ENCODE measurements at places on chromosomes 2 and 18.

DNA sequence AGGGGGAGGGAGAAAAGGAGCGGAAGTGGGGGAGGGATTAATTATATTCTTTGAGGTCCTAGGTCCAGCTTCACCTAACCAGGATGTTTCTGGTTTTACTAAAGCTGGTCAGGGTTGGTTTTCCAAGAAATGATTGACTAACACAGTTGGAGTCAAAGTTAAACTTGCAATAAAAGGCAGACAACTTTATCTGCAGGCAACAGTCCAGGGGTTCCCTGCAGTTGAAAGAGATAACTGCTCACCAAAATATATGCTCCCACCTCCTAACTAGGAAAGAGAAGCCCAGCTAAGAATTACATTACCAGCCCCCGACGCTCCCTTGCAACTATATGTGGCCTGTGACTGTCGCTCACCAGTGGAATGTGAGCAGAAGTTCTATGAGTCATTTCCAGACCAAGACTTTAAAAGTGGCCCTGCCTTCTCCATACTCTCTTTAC, 140.0 kb upstream of the PKDCC start:
- DNase-seq: no peak

GRCh38 chr2:56448403-56449001, 264.7 kb downstream of the CCDC85A start:
- DNase-seq: no peak

GRCh38 chr18:13137670-13138419, 80.7 kb upstream of the LDLRAD4 start:
- peak; percentile 100 for DNase-seq

- DNase-seq: no peak
These were observed 223.9 kb downstream of the LDLRAD4 start for GRCh38 chr18:13442451-13442850.

DNA sequence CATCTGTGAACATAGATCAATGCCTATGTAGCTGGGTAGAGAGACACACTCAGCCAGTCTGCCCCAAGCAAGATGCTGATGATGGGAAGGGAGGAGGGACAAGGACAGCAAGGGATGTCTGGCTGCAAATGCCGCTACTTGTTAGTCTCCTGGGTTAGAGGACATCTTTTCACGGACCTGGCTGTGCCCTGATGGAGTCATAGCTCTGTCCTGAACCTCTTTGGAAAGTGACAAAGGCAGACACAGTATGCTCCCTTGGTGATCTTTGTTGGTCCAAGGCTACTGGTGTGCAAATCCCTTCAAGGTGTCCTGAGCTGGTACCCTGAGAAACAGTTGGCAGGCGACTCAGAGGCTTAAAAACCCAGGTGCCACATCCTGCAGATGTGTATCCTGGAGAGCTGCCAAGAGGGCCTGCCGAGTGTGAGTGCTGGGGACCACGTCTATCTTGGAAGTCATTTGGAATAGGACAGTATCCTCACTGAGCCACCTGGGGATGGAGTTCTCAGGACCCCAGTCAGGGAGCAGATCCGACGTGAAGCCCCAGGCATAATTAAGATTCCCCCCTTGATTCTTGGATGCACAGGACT, 10.8 kb downstream of the FOSL2 start:
- no peak for DNase-seq

DNA sequence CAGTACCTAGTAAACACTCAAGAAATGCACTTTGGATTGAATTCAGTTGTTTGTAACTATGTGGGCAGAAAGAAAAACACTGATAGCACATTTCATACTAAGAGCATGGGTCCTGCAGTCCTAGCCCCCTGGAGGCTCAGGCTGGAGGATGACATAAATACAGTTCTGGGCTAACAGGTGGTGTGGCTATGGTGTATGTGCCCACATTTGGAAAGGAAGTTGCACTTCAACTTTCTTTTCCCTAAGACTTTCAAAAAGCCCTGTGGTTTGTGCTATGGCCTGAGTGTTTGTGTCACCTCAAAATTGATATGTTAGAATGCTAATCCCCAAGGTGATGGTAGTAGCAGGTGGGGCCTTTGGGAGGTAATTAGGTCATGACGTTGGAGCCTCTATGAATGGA, 218.2 kb downstream of the CDCA7 start:
- no peak for DNase-seq

DNA sequence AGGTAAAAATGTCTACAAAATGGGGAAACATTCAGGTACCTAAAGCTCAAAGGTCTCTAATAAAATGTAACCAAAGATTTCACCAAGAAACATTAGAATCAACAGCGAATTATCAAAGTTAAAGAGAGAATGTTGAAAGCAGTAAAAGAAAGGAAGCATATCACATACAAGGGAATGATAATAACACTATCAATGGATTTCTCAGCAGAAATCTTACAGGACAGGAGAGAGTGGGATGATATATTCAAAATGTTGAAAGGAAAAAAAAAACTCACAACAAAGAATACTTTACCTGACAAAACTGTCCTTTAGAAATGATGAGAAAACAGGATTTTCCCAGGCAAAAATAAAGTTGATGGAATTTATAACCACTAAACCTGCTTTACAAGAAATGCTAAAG, 591.2 kb upstream of the POU3F3 start:
- DNase-seq: no peak

GRCh38 chr2:238069021-238069709, 8.4 kb downstream of the SCLY start:
- DNase-seq: no peak

- no peak for DNase-seq
These were observed 42.5 kb downstream of the DAPL1 start for GRCh38 chr2:158837645-158838044.

GRCh38 chr2:132804051-132804450, 134.0 kb upstream of the LYPD1 start:
- no peak for DNase-seq

DNA sequence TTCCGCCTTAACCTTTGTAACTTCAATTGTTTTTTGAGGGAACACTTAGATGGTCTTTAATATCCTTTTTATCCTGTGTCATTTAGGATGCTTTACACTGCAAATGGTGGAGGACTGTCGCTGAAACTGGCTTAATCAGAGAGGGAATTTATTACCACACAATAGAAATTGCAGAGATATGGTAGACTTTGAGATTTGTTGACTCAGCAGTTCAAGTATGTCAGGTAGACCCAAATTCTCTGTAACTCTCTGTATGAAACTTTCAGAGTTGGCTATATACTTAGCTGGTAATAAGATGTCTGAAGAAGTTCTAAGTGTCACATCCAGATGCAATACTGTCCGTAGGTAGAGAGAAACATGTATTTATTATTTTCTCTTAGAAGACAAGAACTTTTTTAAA, 100.1 kb downstream of the ZNF804A start:
- DNase-seq: no peak

DNA sequence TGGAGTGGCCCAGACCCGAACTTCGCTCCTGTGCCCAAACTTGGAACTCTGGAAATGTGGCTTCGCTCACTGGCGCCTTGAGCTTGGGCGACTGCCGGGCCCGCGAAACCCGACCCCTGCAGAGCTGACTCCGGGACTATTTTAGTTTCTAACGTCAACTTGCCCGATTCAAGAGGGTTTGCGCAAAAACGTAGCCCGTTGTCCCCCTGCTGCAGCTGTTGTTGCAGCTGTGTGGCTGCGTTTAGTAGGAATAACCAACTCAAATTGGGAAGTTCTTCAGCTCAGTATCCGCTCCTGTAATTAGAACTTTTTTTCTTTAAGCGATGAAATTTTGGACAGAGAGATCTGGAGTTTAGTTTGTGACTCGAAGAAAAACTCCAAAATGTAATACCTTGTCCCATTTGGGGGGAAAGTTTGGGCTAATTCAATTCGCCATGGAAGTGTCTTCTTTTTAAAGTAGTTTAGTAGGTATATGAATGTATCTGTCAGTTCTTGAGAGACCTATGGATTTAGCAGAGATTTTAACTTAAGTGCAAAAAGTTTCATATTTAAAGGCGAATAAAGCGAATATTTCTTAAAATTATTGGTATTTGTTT, 559 bp downstream of the MYL12A start:
- DNase-seq: no peak

- DNase-seq: no peak
These were observed 6.7 kb upstream of the TNFAIP6 start for GRCh38 chr2:151350579-151351195.

DNA sequence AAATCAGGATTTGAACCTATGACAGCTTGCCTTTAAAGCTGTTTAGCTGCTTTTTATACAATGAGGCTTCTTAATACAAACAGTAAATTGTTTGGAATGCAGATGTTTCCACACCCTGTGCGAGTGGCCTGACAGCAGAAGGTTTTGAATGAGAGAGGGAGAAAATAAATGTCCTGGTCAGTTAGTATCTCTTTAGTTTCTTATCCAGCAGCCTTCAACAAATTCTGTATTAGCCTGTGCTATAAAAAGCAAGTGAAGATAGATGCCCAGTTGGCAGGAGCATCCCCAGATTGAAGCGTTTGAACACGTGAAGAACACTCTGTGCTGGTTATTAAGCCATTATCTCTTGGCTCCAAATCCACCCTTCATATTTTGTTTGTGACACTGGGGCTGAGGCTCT, 70.6 kb downstream of the CERS6 start:
- DNase-seq: no peak

GRCh38 chr18:49658823-49659404, 97.1 kb downstream of the LIPG start:
- DNase-seq: no peak

DNA sequence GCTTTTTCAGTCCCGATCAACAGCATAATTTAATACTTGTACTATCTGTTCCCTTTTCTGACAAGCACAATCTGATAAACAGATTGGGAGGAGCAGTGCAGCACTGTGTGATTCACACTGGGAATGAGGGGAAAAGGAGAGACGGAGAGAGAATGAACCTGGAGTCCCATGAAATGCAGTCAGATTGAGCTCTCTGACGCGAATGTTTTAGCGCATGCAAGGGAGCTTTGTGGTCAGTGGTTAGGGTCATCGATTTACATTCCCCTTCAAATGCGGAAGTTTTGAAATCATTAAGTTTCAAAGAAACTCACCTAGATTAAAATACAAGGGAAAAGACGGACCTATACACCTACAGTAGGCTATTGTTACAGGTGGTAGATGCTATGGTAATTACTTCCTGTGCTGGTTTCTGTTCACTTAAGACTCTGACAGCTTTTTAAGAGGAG, 99.6 kb downstream of the KCTD1 start:
- no peak for DNase-seq

DNA sequence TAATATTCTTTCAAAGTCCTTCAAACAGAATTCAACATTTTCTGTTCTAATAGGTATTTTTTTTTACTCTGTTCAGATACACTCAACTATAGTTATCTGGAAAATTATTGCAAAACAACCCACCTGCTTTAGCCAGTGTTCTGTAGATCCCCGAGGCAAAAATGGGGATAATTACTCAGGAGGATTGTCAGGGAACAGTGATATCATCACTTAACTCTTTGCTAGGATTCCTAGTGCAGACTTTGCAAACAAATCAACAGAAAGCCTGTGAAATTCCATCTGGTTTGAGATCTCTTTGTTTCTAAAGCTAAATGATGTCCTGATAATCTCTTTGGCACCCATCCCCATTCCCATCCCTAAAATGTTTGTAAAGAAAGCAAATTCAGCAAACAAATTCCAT, 413.6 kb upstream of the MEIS1 start:
- DNase-seq: no peak

GRCh38 chr2:85997017-85997970, 108.4 kb downstream of the POLR1A start:
- no peak for DNase-seq

- no peak for DNase-seq
These were observed 90.2 kb downstream of the ACTR2 start for GRCh38 chr2:65317841-65318240.

GRCh38 chr2:62038975-62039771, 133.7 kb downstream of the COMMD1 start:
- DNase-seq: no peak
